ENCODE measurements at places on chromosomes 11 and 22.

DNA sequence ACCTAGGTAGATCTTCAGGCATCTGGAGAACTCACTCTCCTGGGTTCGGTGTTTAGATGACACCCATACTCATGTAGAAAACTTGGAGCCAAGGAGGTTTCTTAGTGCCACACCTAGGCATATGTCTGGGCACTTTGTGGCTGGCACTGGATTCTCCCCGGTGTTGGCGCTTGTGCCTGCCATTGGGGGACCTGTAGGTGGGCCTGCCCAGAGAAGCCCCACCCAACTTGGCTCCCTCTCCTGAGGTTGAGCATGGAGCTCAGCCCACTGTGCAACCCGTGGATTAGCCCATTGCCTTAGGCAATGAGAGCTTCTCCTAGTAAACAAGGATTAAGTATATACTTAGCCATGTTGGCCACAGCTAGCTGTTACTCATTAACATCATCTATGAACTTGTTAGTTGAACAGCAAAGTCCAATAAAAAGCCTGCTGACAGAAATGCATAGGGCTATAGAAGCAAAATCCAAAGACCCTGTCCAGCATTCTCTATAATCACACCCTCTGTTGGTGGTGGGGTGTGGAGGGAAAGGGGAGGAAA, 335.5 kb upstream of the CHORDC1 start:
- no peak for DNase-seq
- H3K4me3 ChIP-seq, result no peak overlapping the region
- no peaks in the 10 kb centered on the region for H3K36me3 ChIP-seq
- no peaks in the 10 kb centered on the region for H3K27me3 ChIP-seq
- H3K4me1 ChIP-seq, result no peaks in the 10 kb centered on the region
- H3K27ac ChIP-seq, result no peak overlapping the region

DNA sequence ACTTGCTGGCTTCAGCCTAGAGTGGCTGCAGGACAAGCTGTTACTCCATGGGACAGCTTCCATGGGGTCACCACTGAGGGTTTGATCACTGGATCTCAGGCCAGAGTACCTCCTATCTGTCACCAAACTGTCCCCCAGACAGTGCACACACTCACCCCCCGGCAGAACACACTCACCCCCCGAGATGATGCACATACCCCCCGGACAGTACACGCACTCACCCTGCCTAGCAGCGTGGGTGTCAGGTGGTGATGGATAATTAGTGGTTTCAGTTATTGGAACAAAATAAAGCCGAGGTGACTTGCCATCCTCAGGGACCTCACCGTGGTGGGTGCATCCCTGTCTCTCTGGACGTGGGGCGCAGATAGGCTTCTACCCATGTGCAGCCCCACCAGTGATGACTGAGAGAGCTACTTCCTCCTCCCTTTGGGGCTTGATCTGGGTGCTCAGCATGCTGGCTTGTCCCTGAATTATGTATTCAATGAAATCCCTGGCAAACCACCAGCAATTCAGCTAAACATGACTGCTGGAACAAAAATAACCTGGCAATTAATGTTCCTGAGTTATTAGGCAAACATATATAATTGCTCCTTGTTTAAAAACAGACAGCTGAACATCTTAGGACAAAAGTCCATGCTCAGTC, 18.9 kb downstream of the TANGO2 start:
- H3K36me3 ChIP-seq, result peaks cover 46% of the 10 kb centered on the region
- no peak overlapping the region for H3K27ac ChIP-seq
- no peak for DNase-seq
- no peaks in the 10 kb centered on the region for H3K27me3 ChIP-seq
- H3K4me3 ChIP-seq, result no peak overlapping the region
- H3K4me1 ChIP-seq, result peaks cover 3% of the 10 kb centered on the region

DNA sequence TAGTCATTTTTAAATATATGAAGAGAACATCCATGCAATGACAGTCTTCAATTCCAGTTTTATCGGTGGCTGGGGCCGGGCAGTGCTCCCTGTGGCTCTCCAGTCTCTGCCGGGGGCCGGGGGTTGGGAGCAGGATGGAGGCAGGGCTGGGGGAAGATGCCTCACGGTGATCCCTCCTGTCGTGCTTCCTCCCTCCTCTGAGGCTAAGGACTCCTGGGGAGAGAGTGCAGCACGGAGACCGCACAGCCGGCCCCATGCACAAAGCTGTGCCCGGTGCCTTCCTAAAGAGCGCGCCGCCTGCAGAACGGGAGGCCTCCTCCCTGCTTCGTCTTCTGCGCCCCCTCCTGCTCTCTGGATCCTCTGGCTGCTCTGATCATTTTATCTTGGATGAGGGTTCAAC, 20.5 kb downstream of the GAL start:
- no peak for DNase-seq
- H3K27me3 ChIP-seq, result no peaks in the 10 kb centered on the region

DNA sequence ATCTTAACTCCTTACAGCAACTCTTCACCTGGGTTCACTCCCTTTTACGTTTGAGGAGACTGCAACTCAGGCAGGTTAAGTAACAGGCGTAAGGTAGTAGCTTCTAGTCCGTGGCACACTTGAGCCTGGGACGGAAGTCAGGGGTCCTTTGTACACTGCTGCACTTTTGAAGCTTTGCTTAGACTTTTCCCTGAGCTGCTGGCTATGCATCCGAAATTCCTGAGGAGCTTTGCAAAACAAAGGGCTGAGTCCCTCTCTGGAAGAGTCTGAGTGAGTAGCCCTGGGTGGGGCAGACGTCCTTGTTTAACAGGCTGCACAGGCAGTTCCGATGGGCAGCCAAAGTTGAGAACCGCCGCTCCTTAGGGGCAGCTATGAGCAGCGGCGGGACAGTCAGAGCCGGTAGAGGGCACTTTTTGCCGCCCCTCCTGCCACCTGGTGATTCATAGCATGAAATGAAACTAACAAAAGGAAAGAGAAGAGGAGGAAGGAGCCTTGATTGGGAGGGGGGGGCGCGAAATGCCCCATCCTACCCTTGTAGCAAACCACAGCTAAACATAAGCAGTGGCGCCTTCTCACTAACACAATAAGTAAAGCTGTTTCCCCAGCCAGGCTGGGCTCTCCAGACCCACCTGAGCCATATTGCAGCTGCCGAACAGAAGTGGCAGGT, 1.4 kb downstream of the TMEM109 start:
- peaks cover 12% of the 10 kb centered on the region for H3K4me1 ChIP-seq
- no peak for DNase-seq
- H3K27me3 ChIP-seq, result no peaks in the 10 kb centered on the region
- peak overlapping the region; percentile 94 for H3K27ac ChIP-seq
- peaks cover 5% of the 10 kb centered on the region for H3K36me3 ChIP-seq
- peak overlapping the region; percentile 80 for H3K4me3 ChIP-seq

- DNase-seq, result no peak
- no peak overlapping the region for H3K27ac ChIP-seq
These were observed 6.9 kb downstream of the GP1BB start for GRCh38 chr22:19730198-19730597.

- no peaks in the 10 kb centered on the region for H3K36me3 ChIP-seq
- H3K4me3 ChIP-seq, result no peak overlapping the region
- H3K27me3 ChIP-seq, result peaks cover 21% of the 10 kb centered on the region
- H3K4me1 ChIP-seq, result no peaks in the 10 kb centered on the region
- no peak overlapping the region for H3K27ac ChIP-seq
These were observed 48.7 kb downstream of the CYTH4 start for GRCh38 chr22:37331034-37331428.

DNA sequence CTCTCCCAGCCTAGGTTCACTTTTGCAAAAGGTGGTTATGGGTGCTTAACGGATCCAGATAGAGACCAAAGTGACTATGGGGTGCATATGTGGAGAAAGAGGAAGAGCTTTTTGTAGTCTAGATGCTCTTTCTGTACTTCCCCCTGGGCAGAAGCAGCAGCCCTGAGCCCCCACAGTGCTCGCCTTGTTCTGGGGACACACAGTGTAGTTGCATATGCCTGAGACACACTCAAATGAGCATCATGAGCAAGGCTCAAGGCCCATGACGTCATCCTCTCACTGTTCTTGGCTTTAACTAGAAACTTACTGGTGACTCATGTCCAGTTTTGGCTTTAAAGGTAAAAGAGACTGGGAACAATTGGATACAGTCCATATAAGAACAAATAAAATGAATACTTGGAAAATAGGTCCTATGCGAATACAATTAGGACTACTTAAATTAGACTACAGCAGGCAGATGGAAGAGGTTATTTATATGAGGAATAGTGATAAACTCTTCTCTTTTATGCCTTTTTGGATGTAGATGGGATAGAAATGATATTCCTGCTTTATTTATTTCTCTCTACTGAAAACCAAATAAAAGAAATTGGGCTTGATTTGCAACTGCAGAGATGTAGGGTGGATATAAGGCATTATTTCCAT, 20.1 kb upstream of the PEX26 start:
- H3K27ac ChIP-seq, result peak overlapping the region; percentile 87
- H3K4me1 ChIP-seq, result peaks cover 19% of the 10 kb centered on the region
- H3K4me3 ChIP-seq, result no peak overlapping the region
- H3K36me3 ChIP-seq, result no peaks in the 10 kb centered on the region
- H3K27me3 ChIP-seq, result no peaks in the 10 kb centered on the region
- DNase-seq, result peak; percentile 84

- no peaks in the 10 kb centered on the region for H3K36me3 ChIP-seq
- no peak overlapping the region for H3K4me3 ChIP-seq
- no peaks in the 10 kb centered on the region for H3K4me1 ChIP-seq
- no peak for DNase-seq
- no peak overlapping the region for H3K27ac ChIP-seq
These were observed 7.7 kb downstream of the SLC35E4 start for GRCh38 chr22:30643055-30643875.

GRCh38 chr11:104145062-104145461, 18.9 kb downstream of the PDGFD start:
- H3K36me3 ChIP-seq, result no peaks in the 10 kb centered on the region
- H3K4me1 ChIP-seq, result no peaks in the 10 kb centered on the region
- H3K27ac ChIP-seq, result no peak overlapping the region
- no peaks in the 10 kb centered on the region for H3K27me3 ChIP-seq

GRCh38 chr11:45440111-45440510, 154.0 kb upstream of the SYT13 start:
- DNase-seq, result no peak
- H3K36me3 ChIP-seq, result no peaks in the 10 kb centered on the region

DNA sequence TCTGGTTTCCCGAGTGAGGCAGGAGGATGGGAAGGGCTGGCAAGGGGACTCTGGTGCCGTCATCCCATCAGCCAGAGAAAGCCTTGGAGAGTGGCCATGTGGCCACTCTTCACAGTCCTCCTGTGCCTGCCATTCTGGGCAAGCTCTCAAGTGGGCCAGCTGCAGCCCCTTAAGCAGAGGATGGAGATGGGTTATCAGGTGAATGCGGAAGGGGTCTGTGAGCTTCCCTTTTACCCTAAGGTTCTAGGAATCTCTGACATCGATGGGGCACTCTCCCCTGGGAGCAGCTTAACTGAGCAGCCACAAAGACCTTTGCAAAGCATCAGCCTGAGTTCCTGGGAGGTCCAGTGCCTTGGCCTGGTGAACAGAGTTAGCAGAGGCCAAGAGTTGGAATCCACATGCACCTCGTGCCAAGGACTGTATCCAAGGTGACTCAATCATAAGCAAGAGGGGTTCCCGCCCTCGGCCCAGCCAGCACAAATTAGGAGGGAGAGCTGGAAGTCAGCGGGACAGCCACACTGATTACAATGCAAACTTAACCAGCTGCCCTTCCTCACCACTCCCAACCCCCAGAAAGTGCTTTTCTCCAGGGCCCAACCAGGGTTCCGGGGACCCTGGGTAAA, 193.6 kb downstream of the BUD13 start:
- no peak overlapping the region for H3K27ac ChIP-seq
- H3K27me3 ChIP-seq, result no peaks in the 10 kb centered on the region
- H3K4me1 ChIP-seq, result peaks cover 21% of the 10 kb centered on the region
- no peak for DNase-seq
- no peak overlapping the region for H3K4me3 ChIP-seq

DNA sequence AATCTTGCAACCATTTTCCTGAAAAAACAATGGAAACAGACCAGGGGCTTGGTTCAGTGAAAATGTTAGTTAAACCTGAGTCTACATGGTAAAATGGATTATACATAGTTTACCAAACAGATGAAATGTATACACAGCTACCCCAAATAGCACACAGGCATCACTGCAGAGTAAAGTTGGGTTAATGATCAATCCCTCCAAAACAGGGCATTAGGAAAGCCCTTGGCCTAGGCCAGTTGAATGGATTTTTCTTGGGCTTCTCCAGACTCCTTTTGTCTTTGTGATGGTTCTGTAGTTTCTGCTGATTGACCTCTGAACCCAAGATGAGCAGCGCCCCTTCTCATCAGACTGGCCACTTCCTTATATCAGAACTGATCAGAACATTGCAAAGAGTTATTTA, 173.5 kb downstream of the RRAS2 start:
- no peaks in the 10 kb centered on the region for H3K27me3 ChIP-seq
- peaks cover 10% of the 10 kb centered on the region for H3K4me1 ChIP-seq
- no peaks in the 10 kb centered on the region for H3K36me3 ChIP-seq
- no peak for DNase-seq
- H3K27ac ChIP-seq, result no peak overlapping the region
- H3K4me3 ChIP-seq, result no peak overlapping the region

- no peak overlapping the region for H3K27ac ChIP-seq
- no peaks in the 10 kb centered on the region for H3K4me1 ChIP-seq
- no peak overlapping the region for H3K4me3 ChIP-seq
These were observed 8.8 kb downstream of the FOXR1 start for GRCh38 chr11:118980191-118980881.

- H3K4me1 ChIP-seq, result peaks cover 53% of the 10 kb centered on the region
- no peak for DNase-seq
- H3K27ac ChIP-seq, result no peak overlapping the region
- H3K4me3 ChIP-seq, result no peak overlapping the region
- no peaks in the 10 kb centered on the region for H3K27me3 ChIP-seq
- H3K36me3 ChIP-seq, result peaks cover 49% of the 10 kb centered on the region
These were observed 222.0 kb downstream of the DBX1 start for GRCh38 chr11:19938169-19938856.

GRCh38 chr11:130473056-130473794, 24.8 kb downstream of the ADAMTS15 start:
- no peak overlapping the region for H3K4me3 ChIP-seq
- peaks cover 1% of the 10 kb centered on the region for H3K4me1 ChIP-seq
- no peak overlapping the region for H3K27ac ChIP-seq
- peaks cover 22% of the 10 kb centered on the region for H3K36me3 ChIP-seq
- no peak for DNase-seq

DNA sequence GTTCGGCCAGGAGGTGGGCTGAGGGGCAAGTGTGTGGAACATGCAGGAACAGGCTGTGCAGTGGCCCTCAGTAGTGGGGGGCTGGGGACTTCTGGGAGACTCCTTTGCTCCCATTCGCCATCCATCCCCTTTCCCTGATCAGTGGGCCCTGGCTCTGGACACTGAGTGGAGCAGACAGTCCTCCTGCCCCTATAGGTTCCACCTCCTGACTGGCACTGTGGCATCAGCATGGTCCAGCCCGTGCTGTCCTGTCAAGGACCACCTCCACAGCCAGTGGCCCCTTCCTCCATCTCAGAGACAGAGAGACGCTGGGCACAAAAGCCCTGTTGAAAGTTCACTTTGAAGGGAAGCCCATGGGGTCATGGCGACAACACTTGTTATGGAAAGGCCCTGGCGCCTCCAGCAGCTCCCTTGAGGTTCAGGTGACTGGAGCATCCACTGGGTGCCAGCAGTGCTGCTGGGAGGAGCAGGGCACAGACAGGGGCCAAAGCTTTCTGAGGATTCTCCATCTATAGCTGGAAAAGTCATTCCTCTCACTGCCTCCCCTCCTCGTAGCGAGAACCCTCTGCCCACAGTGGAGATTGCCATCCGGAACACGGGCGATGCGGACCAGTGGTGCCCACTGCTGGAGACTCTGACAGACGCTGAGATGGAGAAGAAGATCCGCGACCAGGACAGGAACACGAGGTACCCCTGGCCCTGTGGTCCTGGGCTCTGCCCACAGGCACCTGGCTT, 5.6 kb downstream of the DERL3 start:
- no peak overlapping the region for H3K4me3 ChIP-seq
- H3K27ac ChIP-seq, result peak overlapping the region; percentile 16

GRCh38 chr11:122362381-122362780, 246.4 kb upstream of the BLID start:
- H3K27me3 ChIP-seq, result no peaks in the 10 kb centered on the region
- H3K27ac ChIP-seq, result no peak overlapping the region
- no peaks in the 10 kb centered on the region for H3K36me3 ChIP-seq
- H3K4me3 ChIP-seq, result no peak overlapping the region
- no peak for DNase-seq

Data from thoracic aorta (tissue), 2 donors.